ENCODE measurements at places on chromosomes 2 and 18.

- no peak for DNase-seq
These were observed 96.6 kb upstream of the TWSG1 start for GRCh38 chr18:9237981-9238380.

DNA sequence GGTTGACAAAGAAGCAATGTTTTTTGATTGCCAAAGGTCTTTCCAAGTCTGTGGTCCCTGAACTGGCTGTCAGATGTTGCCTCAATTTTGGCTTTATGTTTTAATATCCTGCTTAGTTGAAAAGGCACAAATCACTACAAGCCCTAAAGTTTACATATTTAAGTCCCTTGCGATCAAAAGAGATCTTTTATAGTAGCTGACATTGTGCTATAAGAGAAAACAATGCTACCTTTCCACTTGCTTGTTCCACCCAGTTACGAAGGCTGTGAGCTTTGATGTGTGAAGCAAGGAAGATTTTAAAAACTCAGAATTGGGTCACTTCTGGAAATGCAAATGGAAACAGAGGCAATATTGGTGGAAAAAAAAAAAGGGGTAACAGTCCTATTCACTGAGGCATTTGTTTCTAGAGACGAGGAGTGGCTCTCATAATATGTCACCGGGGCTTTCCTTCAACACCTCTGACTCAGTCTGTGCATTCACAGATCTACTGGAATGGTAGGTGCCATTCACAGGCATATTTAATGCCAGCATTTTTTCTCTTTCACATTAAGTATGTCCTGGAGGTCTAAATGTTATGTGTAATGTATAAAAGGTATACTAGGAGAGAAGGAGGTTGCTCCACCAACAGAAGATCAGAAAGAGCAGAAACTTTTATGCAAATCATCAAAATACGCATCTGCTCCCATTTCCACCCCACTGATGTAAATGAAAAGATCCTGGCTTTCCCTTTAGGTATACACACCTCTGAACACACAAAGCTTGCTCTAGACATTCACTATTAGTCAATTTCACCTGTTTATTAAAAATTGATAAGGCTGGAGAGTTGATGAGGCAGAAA is 91.8 kb downstream of the TGIF1 start:
- no peak for DNase-seq

DNA sequence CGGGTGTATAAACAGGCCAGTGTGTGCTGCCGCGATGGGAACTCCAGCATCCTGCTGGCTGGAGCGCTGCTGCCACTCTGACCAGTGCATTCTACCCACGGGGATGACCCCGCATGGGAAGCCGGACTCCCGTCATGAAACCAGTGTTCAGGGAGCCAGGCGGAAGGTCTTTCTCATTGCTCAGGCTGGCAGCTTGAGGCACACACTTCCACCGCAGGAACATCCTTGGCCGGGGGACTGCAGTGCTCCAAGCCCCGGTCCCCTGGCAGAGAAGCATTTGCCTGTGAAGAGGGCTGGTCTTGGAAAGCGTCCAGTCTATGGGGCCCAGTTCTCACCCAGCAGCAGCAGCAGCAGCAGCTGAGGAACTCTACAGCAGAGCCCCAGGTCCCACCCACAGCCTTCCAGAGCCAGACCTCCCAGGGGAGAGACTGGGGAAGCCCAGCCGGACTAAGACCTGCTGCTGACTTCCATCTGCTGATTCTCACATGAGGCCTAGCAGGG is 235.9 kb downstream of the KLHL29 start:
- no peak for DNase-seq

DNA sequence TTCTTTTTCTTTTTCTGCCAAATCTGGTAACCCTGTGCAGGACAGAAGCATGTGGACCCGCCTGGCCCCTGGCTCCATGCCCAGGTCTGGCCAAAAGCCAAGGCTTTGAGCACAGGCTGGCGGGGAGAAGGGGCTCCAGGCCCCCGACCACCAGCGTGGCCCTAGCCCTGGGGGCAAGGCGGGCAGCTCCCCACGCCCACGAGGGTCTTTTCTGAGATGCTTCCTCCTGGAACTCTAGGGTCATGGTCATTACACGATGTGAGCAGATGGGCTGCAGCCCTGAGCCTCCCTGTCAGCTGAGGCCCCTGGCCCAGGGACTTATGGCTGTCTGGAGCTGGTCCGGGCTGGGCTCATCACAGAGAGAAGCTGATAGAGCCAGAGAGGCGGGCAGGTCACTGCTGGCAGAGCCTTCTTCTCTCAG is 5.7 kb upstream of the OTOS start:
- no peak for DNase-seq

GRCh38 chr2:11093467-11093866 is 61.8 kb upstream of the SLC66A3 start:
- DNase-seq = no peak

GRCh38 chr18:14939141-14939540 is 191.2 kb downstream of the ANKRD30B start:
- DNase-seq = no peak

- DNase-seq = no peak
These were observed 15.0 kb downstream of the TOGARAM2 start for GRCh38 chr2:28995765-28996750.

DNA sequence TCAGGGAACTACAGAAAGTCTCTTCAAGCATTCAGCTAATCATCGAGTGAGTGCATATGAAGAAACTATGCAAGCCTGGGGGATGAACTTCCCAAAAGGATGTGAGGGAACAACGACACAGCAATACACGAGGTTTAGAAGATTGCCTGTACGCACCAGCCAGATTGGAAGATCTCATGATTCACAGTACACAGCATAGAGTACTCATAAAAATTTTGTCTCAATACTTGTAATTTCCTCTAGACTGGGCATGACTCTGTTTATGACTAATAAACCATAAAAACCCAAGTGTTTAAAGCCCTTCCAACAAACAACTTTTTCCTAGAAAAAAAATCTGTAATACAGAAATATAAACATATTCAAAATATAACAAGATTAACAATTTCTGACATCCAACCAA is 279.7 kb downstream of the KCNJ3 start:
- DNase-seq = no peak

DNA sequence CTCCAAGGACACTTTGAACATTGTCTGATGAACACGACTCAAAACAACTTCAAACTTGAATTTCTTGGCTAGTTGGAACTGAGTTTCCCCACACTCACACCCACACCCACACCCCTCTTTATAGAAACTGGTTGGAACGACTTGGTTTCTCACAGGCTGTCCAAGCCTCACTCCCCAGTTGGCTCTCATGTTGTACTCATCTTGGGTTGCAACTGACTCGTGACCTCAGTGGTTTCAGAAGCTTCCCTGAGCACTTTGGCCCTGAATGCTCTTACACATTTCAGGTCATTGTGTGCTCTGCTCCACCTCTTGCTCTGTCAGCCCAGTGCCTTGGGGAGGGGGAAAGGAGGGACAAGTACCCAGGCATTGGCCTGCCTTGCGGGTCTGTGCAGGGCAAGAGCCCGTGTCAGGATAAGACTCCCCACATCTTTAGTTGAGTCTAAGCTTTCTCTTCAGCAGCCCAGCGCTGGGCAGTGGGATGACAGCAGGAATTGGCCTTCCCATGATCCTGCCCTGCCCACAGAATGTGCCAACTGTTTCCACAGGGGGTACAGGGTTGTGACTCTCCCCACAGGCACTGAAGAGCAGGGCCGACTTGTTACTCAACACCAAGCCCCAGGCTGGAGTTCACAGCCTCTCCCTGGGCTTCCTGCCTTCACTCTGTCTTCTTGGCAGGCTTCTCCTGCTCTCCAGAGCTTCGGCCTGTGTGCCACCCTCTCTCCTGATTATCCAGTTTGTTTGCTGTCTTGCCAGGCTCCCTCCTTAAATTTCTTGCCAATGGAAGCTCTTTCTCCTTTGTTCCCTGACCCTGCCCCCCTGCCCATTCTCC is 104.6 kb downstream of the RTN4 start:
- DNase-seq = no peak

GRCh38 chr2:39696838-39697237 is 31.1 kb downstream of the TMEM178A start:
- DNase-seq = no peak

GRCh38 chr2:119435081-119435952 is 3.7 kb downstream of the TMEM37 start:
- DNase-seq = no peak

DNA sequence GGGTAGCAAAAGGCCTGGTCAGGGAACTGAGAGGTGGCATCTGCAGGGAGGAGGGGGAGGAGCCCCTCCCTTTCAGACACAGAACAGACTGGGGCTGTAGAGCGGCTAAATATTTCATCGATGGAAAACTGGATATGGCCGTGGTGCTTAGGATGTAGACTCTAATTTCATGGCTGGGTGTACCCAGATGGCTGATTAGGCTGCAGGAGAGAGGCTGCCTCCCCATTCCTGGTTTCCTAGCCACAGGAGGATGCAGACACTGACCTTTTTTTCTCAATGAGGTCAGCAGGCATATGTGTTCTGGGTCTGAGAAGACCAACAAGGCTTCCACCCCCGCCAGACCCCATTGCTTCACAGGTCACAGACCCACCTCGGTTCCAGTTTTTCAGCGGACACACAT is 79.3 kb upstream of the STPG4 start:
- DNase-seq = no peak

DNA sequence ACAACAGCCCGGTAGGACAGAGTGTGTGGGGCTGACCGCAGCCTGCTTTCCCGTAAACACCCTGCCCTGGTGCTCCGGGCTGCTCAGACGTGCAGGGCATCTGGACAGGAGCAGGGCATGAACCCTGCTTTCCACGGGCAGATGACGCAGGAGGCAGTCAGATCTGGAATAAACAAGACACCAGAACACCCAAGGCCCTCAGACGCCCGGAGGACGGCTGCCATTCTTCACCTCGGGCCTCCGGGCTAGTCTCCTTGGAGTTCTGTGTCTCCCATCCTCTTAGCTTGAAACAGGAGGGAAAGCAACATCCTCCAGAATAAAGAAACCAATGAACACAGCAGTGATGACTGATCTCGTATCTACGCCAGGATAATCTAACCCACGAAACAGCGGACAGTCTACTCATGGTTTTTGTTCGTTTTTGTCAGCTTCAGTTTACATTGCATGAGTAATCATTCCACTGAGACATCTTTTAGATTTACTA is 7.3 kb downstream of the PXDN start:
- DNase-seq = no peak

- DNase-seq = no peak
These were observed 692.6 kb upstream of the TMEFF2 start for GRCh38 chr2:192887337-192887736.

DNA sequence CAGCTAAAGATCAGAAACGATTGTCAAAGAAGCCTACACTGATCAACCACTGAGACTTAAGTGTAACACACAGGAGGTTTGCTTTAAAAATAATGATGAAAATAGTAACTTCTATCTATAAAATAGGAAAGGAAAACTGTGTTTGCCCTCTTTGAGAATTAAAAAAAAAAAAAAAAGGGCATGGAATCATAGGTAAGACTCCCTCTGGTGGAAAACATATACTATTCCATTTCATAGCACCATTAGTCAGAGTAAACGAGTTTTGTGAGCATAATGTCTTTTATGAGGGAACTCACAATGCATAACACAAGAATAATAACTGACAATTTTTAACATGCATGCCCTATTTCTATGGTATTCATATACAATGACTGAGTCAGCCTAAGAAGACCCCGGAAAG is 36.3 kb downstream of the SLC35F5 start:
- no peak for DNase-seq

All from HL-60 (cell line).